ENCODE measurements at places on chromosomes 2 and 18.
A peak's percentile ranks its signal among the peaks of the same experiment; 100 is the strongest.

DNA sequence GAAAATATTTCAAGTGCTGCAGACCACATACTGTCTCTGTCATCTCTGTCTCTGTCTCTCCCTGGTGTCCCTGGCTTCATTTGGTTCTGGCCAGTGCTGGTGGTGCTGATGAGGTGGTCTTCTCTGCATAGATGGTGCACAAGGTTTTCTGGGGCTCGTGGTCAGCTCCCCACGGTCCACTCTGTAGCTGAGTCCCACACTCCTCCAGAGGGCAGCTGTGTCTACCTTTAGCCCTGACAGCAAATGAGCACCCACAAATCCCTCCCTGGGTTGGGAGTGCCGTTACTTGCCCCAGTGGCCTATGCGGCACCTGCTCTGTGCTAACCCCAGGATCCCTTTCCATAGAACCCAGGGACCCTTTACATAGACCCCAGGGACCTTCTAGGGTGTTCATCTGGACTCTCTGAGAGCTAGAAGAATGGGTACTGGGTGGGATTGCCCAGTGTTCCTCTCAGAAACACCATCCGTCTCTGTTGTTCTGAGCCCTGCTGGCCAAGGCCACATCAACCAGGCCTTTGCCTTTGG, 129.3 kb downstream of the CAPN13 start:
- DNase-seq: no peak

GRCh38 chr18:12076424-12077140, 17.1 kb upstream of the ANKRD62 start:
- peak; percentile 24 for DNase-seq

DNA sequence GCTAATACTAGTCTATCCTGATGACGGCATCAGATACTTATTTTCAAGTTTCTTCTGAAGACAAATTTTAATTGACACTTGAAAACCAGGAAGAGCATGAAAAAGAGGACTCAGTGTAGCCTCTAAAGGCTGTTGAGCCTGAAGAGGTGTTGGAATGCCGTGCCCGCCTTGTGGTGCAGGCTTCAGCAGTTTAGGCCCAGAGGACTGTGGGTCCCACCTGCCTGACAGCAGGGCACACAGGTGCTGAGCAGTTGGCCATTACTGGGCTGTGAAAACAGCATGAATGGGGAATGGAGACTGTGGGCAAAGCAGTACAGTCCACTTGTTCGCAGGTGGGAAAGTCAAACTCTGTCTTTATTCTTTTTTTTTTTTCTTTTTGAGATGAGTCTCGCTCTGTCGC, 49.8 kb upstream of the THOC1 start:
- no peak for DNase-seq

GRCh38 chr18:3912705-3913104, 462.7 kb downstream of the TGIF1 start:
- no peak for DNase-seq

GRCh38 chr2:237322564-237322963, 91.4 kb downstream of the COL6A3 start:
- no peak for DNase-seq

DNA sequence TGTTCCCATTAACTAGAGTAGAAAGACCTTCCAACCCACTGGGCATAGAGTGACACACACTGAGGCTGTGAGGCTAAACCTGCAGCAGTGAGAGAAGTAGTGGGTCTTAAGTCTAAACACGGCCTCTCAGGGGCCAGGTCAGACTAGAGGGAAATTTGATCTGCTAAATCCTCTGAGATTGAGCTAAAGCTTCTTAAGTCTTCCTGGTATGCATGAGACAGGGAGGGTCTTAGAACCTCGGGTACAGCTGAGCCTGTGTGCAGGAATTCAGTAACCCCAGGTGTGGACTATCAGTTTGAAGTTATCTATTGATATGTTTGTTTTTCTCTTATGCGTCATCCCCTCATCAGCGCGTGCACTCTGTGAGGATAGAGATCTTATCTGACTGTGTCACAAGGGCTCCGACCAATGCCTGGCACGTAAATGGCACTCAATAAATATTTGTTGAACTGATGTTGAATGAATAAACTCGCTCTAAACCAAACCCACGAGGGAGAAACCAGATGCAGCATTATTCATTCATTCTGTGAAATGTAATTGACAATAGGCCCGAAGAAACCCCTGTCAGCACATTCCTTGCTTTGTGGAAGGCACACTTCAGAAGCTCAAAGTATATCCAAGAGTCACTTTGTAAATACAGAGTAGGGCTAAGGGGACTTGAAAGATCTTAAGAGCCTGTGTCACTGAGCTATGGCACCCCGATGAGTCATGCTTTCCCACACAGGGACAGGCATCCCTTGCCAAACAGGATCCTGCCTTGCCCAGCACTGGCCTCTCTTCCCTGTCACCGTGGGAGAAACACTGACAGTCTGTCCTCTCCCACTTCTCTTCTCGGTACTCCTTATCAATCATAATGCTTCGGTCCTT, 21.7 kb upstream of the RAB10 start:
- DNase-seq: peak; percentile 96

GRCh38 chr2:106614511-106615291, 127.5 kb downstream of the CD8B2 start:
- DNase-seq: no peak

GRCh38 chr2:50401772-50402653, 629.9 kb downstream of the NRXN1 start:
- peak; percentile 49 for DNase-seq

GRCh38 chr2:239523954-239524330, 123.1 kb upstream of the HDAC4 start:
- no peak for DNase-seq

DNA sequence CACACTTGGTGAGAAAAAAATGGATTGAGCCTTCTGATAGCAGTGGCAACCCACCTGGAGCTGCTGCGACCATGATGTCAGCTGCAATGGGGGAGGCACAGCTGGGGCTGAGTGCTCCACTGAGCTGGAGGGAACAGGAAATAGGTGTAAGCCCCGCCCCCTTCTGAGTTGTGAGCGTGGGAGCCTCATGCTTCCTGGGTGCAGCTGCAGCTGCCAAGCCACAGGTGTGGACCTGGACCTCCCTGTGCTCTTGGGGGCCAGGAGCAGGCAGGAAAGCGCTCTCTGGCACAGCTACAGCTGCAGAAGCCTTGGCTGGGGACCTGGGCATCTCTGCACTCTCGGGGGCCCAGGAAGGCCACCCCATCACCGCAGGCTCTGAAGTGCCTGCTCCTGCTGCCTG, 970.6 kb downstream of the DCDC2C start:
- DNase-seq: no peak

DNA sequence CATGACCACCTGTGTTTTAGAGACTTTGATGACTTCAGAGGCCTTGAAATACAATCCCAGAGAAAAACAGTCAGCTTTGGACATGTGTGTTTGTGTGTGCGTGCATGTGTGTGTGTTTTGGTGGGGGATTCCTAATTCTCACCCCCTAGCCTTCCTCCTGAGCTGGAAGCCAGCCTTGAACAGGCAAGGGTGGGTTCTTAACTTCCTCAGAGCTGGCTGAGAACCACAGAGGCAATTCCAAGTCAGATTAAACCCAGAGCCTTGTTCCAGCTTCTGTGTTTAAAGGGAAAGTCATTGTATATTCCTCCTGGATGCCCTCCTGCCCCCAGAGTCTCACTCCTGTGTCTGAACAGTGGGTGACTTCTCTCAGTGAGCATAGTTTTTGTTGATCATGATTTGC, 45.2 kb upstream of the MGAT4A start:
- DNase-seq: no peak

DNA sequence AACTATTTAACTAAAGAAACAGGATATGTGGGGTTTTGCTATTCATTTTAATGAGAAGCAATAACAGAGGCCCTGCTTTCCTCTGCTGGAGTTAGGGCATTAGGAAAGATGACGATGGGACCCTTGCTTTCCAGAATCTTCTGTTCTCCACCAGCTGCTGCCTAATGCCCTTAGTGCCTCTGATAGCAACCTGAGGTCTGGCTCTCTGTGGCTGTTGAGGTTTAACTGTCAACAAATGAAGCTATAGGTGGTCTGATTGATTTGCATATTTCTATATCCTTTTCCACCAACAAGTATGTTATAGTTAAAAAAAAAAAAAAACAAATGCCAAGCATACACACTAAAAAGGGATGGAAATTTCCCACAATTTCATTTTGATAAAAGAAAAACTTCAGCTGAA, 115.1 kb upstream of the NCK2 start:
- no peak for DNase-seq

All from suppressor macrophage treated with lipopolysaccharide for 4 hours (primary cell).